Activated CD4-positive, alpha-beta T cell treated with anti-CD3 and anti-CD28 coated beads for 36 hours (primary cell): ENCODE measurements at places on chromosomes 7 and 10.

- DNase-seq: no peak
These were observed 150.2 kb downstream of the HTR7 start for GRCh38 chr10:90707657-90708056.

DNA sequence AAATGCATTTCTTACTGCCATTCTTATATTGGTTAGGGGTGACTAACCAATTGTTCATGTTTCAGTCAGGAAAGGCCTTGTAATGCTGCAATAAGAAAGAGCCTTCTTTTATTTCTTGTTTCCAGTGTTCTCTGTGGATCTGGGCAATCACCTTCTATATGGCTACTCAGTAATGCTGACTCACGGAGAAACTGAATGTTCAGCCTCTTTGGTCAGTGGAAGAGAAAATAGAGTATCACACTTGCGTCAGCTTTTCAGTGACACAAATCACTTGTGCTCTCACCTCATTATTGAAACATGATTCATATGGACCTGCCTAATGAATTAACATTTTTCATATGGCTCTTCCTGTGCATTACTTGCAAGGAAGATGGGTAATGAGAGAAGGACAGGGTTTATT lies 243.9 kb upstream of the POT1 start:
- DNase-seq: no peak

- no peak for DNase-seq
These were observed 611.2 kb downstream of the PTPRN2 start for GRCh38 chr7:157976406-157976805.

- no peak for DNase-seq
These were observed 34.7 kb downstream of the GRIFIN start for GRCh38 chr7:2441430-2442058.

DNA sequence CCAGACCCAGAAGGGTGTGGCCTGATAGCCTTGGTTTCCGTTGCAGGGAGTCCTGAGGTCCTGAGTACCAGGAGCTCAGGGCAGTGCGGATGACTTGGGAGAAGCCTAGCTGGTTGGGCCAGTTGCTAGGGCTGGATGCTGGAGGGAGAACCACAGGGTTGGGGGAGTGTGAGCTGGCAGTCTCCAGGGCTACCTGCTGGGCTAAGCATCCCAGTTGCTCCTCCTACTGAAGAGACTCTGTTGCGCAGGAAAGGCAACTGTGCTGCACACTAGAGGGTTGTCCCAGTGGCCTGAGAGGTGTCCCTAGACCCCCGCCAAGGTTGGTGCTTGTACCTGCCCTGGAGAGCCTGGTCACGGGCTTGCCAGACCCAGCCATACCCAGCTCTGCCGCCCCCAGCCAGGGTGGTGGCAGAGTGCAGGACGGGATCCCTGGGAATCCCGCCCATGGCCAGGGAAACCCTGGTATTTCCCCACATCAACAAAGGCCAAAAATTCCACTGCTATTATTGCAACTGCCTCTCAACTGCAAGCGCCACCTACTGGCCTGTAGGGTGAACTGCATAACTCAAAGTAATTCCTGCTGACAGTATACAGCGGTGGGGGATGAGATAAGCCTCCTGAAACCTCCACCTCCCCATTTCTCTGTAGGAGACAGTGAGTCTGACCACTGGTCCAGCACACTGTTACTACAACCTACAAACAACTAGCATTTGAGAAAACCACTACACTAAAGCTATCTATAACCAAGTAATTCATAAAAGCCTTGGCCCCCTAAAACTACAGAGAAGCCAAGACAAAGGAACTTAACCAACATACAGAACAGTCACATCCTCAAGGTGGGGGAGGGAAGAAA lies 67.6 kb upstream of the DDC start:
- peak; percentile 72 for DNase-seq

GRCh38 chr10:14192746-14193145 lies 138.0 kb downstream of the FRMD4A start:
- DNase-seq: no peak

DNA sequence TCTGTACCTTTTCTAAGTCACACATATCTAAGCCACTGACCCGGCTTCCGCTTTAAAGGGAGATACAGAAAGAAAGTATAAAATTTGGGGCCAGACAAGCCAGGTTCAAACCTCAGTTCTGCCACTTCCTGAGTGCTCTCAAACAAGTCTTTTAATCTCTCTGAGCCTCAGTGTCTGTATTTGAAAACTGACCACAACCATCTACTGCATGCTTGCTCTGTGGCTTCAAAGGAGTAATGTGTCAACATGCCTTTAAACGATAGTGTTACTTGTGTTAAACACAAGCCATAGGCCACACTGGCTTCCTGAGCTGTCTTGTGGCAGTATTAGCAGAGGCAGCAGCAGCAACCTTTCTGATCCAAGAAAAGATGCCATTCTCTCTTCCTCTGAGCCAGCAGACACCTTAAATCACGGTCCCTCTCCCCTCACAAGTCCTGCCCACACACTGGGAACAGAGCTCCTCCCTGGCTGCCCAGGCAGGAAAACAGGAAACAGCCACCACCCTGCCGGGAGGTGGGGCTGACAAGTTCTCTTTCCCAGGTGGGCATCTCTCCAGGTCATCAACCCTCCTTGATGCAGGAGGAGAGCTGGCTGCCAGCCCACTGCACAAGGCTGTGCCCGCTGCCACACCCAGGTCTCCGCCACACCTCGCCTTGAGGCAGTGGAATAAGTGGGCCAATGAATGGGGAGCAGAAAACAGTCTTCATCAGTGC lies 10.7 kb downstream of the HIP1 start:
- peak; percentile 7 for DNase-seq

- DNase-seq: no peak
These were observed 3.5 kb downstream of the ERLIN1 start for GRCh38 chr10:100182281-100182680.

- peak; percentile 44 for DNase-seq
These were observed 82.6 kb upstream of the SLF2 start for GRCh38 chr10:100829933-100830727.

GRCh38 chr10:96387601-96388000 lies 28.8 kb upstream of the OPALIN start:
- no peak for DNase-seq

- DNase-seq: no peak
These were observed 191.9 kb downstream of the CDK14 start for GRCh38 chr7:90788052-90788451.

- DNase-seq: peak; percentile 79
These were observed 1.2 kb downstream of the CCDC6 start for GRCh38 chr10:59905066-59905730.

- no peak for DNase-seq
These were observed 169.1 kb upstream of the CELF2 start for GRCh38 chr10:10848488-10849111.

DNA sequence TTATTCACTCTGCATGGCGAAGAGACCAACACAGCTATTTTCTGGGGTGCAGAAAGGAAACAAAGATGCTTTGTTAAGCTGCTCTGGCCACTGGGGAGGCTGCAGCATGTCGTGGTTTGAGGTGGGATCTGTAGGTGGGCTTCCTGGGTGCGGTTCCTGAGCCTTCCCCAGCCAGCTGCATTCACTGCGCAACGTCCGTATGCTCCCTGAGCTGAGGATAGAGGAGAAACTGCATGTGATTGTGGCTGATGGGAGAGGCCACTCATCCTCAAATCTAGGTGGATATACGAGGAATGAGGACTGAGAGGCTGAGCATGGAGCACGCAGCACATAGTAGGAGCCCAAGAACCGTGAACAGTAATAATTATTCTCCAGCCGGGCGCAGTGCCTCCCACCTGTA lies 9.9 kb upstream of the DNAAF5 start:
- DNase-seq: no peak

DNA sequence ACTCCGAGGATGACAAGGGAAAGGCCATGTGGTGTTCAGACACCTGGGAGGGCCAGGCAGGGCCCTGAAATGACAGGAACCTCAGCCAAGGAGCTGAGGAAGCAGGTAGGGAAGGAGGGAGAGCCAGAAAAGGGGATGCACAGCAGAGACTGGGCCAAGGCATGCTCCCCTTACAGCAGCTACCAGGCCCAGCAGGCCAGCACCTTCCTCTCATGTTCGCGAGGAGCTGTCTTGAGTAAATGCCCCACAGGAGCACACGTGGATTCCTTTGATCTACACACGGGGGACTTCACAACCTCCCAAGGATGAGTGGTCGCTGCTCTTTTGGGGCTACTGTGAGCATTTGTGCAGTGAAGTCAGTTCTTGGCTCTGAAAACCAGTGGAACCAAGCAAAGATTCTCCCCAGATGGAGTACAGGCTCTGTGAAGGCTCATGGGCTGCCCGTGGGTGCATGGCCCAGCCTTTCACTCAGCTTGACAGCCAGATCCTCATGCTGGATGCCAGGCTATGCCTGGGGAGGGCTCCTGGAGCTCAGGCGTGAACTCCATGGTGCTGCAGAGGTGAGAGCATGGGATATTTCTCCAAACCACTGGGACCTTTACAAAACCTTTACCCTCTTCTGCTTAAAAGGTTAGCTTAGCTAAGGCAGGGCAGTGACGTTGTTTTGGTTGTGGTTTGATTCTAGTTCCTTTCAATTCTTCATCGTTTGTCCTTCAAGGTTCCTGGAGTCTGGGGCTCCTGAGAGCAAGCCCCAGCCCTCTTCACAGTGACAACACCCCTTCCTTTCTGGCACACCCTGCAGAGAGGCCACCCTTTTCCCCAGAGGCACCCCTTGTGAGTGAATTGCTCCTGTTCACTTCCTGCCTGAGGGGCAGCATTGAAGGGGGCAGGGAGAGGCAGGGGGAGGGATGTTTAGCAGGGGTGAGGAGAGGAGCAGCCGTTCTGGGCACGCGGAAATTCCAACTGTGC lies 74.2 kb upstream of the ZPBP start:
- peak; percentile 44 for DNase-seq

DNA sequence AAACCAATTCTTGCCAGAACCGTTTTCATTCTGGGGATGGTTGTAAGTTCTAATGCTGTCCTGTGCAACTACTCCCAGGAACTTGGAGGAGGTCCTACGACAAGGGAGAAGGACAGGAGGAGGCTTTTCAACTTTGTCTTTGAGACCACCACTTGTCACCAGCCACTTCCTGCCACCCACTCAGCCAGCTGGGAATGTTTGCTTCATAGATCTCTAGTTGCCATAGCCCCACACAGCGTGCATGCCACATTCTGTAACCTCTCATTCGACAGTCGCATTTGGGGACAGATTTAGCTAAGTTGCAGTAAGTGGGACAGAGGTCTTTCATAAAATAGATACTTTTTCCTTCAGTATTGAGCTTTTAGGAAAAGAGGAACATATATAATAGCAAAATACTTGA lies 78.0 kb downstream of the TAF3 start:
- DNase-seq: no peak

- no peak for DNase-seq
These were observed 34.7 kb downstream of the PRSS2 start for GRCh38 chr7:142805350-142806021.

DNA sequence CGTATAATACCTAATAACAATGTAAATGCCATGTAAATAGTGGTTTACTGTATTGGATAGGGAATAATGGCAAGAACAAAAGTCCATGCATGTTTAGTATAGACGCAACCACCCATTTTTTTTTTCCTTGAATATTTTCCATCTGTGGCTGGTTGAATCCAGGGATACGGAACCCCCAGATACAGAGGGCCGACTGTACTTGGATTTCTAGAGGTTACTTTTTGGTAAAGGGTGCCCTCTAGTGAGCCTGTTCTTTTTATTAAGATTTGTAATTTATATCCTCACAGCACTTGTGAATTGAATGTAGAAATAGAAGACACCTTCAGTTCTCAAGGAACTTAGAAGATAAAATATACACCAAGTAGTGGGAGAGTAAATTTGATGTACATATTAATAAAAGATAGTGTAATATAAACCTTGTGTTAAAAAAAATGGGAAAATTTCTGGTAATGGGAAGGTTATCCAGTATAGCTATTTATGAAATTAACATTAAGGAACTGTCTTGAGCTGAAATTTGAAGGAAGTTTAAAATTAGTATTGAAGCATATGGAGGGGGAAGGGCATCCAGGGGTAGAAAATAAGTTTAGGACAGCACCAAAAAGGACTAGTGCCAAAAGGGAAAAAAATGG lies 32.0 kb downstream of the EXOC6 start:
- no peak for DNase-seq

DNA sequence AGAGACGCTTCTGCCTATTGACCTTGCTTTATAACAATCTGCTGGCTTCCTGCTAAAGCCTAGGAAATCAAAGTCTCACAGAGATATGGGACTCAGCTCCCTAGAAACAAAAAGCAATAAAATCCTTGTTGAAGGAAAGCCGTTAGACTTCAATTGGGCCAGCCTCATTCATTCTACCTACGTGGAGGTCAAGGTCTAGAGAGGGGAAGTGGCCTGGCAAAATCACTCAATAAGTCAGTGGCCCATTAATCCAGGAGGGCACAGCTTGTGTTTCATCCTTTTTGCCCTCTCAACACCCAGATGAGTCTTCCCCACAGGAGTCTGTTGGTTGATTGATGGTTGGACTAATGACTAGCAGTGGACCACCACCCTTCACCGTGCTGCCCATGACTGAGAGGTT lies 40.5 kb upstream of the ACSL5 start:
- no peak for DNase-seq

- DNase-seq: peak; percentile 91
These were observed 9.6 kb downstream of the PSD start for GRCh38 chr10:102408728-102409603.
